Lung (tissue), 17 donors: ENCODE measurements at places on chromosomes 13 and 19. TPM values are rescaled to one million over a fixed set of nuclear protein-coding genes. Genes with fewer than 3 reads are reported as not detected.
A peak's percentile ranks its signal among the peaks of the same experiment; 100 is the strongest.

DNA sequence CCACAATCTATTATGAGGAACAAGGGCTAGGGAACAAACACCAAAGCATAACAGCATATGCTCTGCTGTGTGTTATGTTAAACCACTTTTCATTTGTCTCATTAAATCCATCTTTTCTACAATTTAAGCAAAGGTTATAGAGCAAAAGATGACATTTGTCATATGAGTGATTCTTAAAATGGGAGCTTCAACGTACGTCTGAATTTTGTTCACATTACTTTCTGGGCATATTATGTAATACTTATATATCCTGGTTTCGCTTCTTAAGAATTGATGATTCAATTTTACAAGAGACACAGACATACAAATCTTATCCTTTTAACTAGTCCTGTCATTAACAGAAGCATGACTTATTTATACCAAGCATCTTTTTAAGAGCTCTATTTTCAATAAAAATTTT, 3.3 kb upstream of the TPP2 start:
- no peak for DNase-seq
- H3K27me3 ChIP-seq = no peaks in the 10 kb centered on the region
- H3K4me3 ChIP-seq = no peak overlapping the region

- no peak overlapping the region for H3K27ac ChIP-seq
- H3K4me1 ChIP-seq = peaks cover 28% of the 10 kb centered on the region
- DNase-seq = no peak
Measured at GRCh38 chr13:48731001-48731658, 77.4 kb downstream of the CYSLTR2 start.

GRCh38 chr19:29840066-29840950, 28.5 kb downstream of the CCNE1 start:
- DNase-seq = no peak
- peaks cover 13% of the 10 kb centered on the region for H3K4me1 ChIP-seq
- no peaks in the 10 kb centered on the region for H3K27me3 ChIP-seq
- no peaks in the 10 kb centered on the region for H3K36me3 ChIP-seq
- H3K4me3 ChIP-seq = no peak overlapping the region

GRCh38 chr13:69912630-69913029, 195.0 kb upstream of the ATXN8OS start:
- no peak overlapping the region for H3K4me3 ChIP-seq
- H3K27ac ChIP-seq = no peak overlapping the region
- H3K4me1 ChIP-seq = no peaks in the 10 kb centered on the region
- H3K27me3 ChIP-seq = no peaks in the 10 kb centered on the region
- DNase-seq = no peak

DNA sequence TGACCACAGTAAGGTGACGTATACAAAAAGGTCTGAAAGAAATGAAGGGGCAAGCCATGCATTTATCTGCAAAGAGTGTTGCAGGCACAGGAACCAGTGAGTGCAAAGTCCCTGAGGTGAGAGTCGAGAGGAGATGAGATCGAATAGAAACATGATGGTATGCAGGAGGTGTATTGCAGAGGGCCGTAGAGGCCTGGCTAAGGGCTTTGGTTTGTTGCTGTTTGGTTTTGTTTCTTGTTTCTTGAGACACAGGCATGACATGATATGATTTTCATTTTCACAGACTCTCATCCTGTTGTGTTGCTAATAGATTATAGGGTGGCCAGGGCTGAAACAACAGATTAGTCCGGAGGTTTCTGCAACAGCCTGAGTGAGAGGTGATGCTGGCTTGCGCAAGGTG, 80.4 kb downstream of the HSPH1 start:
- DNase-seq = no peak
- H3K36me3 ChIP-seq = no peaks in the 10 kb centered on the region
- H3K4me1 ChIP-seq = no peaks in the 10 kb centered on the region
- peaks cover 10% of the 10 kb centered on the region for H3K27me3 ChIP-seq
- no peak overlapping the region for H3K4me3 ChIP-seq

DNA sequence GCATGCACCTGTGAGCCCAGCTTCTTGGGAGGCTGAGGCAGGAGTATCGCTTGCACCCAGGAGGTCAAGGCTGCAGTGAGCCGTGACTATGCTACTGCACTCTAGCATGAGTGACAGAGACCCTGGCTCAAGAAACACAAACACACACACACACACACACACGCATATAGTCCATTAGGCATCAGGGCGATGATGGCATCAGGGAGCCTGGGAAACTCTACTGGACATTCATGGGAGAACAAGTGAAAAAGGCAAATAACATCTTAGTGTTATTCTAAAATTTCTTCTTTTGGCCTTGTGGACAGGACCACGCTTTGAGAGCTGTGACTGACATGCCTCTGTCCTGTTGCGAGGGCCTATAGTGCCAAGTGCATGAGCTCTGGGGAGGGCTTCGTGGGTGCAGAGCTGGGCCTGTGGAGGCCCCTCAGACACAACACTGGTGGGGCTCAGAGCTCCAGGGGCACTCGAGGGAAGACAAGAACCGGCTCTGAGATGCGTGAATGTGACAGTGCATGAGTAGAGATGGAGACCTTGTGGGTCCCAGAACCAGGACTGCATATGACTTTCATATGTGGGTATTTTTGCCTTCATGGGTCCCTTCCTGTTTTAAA, 8.0 kb upstream of the USF2 start:
- H3K27ac ChIP-seq = no peak overlapping the region
- no peaks in the 10 kb centered on the region for H3K27me3 ChIP-seq

DNA sequence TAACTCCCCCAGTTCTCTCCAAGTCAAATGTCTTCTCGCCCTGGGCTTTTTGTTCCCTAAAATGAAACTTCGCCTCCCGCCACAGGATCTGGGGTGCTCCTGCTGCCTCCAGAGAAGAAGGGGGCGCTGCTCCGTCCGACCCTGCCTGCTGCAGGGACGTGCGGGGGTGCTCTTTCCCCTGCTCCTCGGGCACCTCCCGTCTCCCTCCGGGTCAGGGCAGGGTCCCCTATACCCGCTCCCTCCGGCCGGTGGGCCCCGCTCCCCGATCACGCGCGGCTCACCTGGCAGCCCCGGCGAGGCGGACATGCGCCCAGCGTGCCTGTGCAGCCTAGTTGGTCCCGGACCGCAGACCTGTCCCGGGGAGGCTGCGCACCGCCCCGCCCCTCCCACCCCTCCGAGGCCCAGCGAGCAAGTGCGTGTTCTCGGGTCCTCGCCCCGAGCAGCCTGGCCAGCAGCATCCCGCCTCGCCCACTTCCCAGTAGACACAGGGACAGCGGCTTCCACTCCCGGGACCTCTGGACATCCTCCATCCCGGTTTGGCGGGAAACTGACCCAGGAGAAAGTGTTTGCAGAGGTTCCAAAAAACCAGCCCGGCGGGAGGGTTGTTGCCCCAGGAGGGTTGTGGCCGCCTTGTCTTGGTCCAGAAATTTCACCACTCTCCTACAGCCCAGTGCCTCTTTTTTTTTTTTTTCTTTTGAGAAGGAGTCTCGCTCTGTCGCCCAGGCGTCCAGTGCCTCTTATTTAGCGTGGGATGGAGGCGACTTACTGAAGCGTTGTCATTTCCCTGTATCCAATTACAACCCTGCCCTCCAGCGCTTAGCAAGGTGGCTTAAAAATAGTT, at the start of gene OXGR1:
OXGR1 (minus strand) TSS at position 460 of the 841 bp plus-strand sequence. CDS start 6,717 bp downstream, outside the sequence.
- H3K4me3 ChIP-seq = no peak within 1 kb of the TSS
- peaks cover 26% of the 10 kb centered on the region for H3K27me3 ChIP-seq
- H3K4me1 ChIP-seq = no peaks in the 10 kb centered on the region

GRCh38 chr13:44573790-44574465, 2.2 kb downstream of the TSC22D1 start:
- H3K27ac ChIP-seq = no peak overlapping the region
- H3K4me3 ChIP-seq = no peak overlapping the region
- DNase-seq = peak; percentile 27
- no peaks in the 10 kb centered on the region for H3K27me3 ChIP-seq
- peaks cover 6% of the 10 kb centered on the region for H3K4me1 ChIP-seq

The PSG6 gene
- not detected for total RNA-seq

The FFAR1 gene
- 0.37 TPM for total RNA-seq

- H3K4me1 ChIP-seq = no peaks in the 10 kb centered on the region
- H3K27ac ChIP-seq = no peak overlapping the region
- H3K27me3 ChIP-seq = peaks cover 3% of the 10 kb centered on the region
- no peak for DNase-seq
Measured at GRCh38 chr19:10069046-10069445, 17.1 kb upstream of the SHFL start.

The MBD3L3 gene
- not detected for total RNA-seq

The IL17D gene
- 1.00 TPM for total RNA-seq

GRCh38 chr13:41515491-41516139, 58.3 kb downstream of the RGCC start:
- no peak for DNase-seq
- H3K36me3 ChIP-seq = no peaks in the 10 kb centered on the region
- H3K4me1 ChIP-seq = peaks cover 2% of the 10 kb centered on the region
- H3K4me3 ChIP-seq = no peak overlapping the region
- H3K27ac ChIP-seq = no peak overlapping the region

- H3K27ac ChIP-seq = no peak overlapping the region
- peak; percentile 39 for DNase-seq
- no peaks in the 10 kb centered on the region for H3K27me3 ChIP-seq
- peaks cover 7% of the 10 kb centered on the region for H3K36me3 ChIP-seq
- peaks cover 3% of the 10 kb centered on the region for H3K4me1 ChIP-seq
Measured at GRCh38 chr13:42970824-42971690, 21.0 kb downstream of the EPSTI1 start.

The RELB gene
- 23.8 TPM for total RNA-seq

DNA sequence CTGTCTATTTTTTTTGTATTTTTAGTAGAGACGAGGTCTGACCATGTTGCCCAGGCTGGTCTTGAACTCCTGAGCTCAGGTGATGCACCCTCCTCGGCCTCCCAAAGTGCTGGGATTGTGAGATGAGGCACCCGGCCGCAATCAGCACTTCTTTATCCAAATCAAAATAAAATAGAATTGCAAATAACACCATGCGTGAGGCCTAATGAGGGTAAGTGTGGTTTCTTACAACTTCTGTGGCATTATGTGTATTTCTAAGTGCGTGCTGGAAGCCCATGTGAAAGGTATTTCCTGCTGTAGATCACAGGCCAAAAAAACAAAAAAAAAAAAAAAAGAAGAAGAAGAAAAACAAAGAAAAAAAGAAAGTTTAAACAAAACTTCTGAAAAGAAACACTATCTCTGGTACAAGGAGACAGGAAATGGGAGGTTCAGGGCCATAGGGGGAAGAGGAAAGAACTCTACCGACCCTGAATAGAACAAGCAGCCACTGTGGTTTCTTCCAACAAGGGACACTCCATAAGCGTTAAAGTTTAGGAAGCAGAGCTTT, 3.0 kb upstream of the GRAMD1A start:
- no peak overlapping the region for H3K4me3 ChIP-seq
- H3K4me1 ChIP-seq = peaks cover 5% of the 10 kb centered on the region
- H3K27ac ChIP-seq = peak overlapping the region; percentile 69

GRCh38 chr13:32164622-32165268, 133.2 kb downstream of the FRY start:
- no peak overlapping the region for H3K4me3 ChIP-seq
- peak; percentile 53 for DNase-seq
- H3K4me1 ChIP-seq = peaks cover 20% of the 10 kb centered on the region
- H3K27me3 ChIP-seq = no peaks in the 10 kb centered on the region
- peaks cover 2% of the 10 kb centered on the region for H3K36me3 ChIP-seq

DNA sequence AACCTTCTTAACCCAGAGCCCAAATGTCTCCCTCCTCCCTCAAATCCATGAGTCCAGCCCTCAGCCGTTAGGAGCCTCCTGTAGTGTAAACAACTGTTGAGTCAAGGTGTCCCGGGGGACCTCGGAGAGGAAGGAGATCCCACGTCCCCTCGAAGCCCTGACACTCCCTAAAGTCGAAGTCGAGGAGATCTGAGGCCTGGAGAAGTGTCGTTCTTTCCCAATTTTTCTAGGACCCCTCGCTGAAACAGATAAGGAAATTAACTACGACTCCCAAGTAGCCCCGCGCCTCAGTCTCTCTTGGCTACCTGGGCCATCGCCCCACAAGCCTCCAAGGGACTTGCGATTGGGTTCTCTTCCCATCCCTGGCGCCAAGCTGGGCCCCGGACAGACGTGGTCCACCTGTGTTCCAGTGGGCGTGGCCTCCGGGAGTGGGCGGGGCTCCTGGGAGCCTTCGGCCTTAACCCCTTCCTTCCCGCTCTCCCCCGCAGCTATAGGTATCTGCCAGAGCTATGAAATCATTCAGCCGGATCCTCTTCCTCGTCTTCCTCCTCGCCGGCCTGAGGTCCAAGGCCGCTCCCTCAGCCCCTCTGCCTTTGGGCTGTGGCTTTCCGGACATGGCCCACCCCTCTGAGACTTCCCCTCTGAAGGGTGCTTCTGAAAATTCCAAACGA, 869 bp downstream of the GFY start:
- peaks cover 9% of the 10 kb centered on the region for H3K27me3 ChIP-seq
- H3K36me3 ChIP-seq = no peaks in the 10 kb centered on the region
- H3K4me3 ChIP-seq = no peak overlapping the region
- no peak overlapping the region for H3K27ac ChIP-seq
- no peak for DNase-seq
- H3K4me1 ChIP-seq = peaks cover 8% of the 10 kb centered on the region

DNA sequence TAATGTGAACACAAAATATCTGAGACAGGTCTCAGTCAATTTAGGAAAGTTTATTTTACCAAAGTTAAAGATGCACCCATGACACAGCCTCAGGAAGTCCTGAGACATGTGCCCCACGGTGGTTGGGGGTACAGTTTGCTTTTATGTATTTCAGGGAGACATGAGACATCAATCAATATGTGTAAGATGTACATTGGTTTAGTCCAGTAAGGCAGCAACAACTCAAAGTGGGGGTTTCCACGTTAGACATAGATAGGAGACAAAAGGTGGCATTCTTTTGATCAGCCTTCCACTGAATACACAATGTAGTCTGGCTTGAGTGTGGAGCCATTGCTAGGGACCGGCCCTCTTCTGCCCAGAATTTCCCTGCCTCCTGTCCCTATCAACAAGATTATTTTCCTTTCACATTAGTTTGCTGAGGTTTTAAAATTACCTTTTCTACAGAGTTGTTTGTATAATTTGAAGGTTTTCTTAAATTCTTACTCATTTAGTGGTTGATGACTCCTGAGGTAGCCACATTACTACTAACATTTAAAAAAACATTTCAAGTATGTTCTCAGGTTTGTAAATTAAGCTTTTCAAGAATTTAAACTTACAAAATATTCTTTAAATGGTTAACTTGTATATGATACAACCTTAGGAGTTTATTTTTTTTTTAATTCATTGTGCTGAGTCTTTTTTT, 33.2 kb downstream of the RNASEH2B start:
- H3K36me3 ChIP-seq = peaks cover 11% of the 10 kb centered on the region
- no peaks in the 10 kb centered on the region for H3K4me1 ChIP-seq

GRCh38 chr19:3982701-3983541, 2.3 kb downstream of the EEF2 start:
- H3K4me1 ChIP-seq = no peaks in the 10 kb centered on the region
- H3K27me3 ChIP-seq = no peaks in the 10 kb centered on the region
- no peak overlapping the region for H3K27ac ChIP-seq
- H3K36me3 ChIP-seq = peaks cover 60% of the 10 kb centered on the region
- no peak for DNase-seq

DNA sequence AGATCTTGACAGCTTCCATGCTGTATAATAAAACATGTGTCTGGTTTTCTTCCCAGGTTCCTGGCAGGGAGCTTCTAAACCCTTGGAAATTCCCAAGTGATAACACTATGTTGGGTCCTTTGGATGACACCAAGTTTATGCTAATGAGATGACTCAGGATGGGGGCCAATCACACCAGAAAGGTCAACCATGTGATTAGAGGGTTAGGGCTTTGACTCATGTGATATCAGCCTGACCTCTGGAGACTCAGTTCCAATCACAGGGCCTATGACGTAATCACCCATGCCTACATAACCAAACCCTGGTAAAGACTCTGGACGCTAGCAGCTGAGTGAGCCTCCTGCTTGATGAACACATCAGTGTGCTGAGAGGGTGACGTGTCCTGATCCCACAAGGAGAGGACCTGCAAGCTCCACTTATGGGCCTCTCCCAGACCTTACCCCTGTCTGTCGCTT, 203.6 kb downstream of the DCLK1 start:
- H3K36me3 ChIP-seq = no peaks in the 10 kb centered on the region
- H3K4me3 ChIP-seq = no peak overlapping the region
- H3K4me1 ChIP-seq = peaks cover 1% of the 10 kb centered on the region
- no peak overlapping the region for H3K27ac ChIP-seq
